ENCODE measurements at places on chromosomes 11 and 22. TPM values are rescaled to one million over a fixed set of nuclear protein-coding genes. Genes with fewer than 3 reads are reported as not detected.

DNA sequence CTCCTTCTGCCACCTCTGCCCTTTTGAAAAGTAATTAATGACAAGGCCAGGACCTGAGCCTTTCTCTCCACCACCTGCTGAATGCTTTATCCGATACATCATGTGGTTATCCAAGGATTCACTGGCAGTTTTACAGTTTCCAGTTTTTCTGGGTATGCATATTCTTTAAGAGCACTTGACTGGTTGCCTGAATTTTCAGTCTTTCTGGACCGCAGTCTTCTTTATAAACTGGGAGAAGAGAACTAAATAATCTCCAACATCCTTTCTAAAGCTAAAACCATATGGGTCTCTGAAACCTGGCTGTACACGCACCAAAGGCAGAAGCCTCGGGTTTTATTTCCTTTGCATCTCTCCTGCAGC, 65.1 kb downstream of the BTG4 start:
- DNase-seq = no peak

DNA sequence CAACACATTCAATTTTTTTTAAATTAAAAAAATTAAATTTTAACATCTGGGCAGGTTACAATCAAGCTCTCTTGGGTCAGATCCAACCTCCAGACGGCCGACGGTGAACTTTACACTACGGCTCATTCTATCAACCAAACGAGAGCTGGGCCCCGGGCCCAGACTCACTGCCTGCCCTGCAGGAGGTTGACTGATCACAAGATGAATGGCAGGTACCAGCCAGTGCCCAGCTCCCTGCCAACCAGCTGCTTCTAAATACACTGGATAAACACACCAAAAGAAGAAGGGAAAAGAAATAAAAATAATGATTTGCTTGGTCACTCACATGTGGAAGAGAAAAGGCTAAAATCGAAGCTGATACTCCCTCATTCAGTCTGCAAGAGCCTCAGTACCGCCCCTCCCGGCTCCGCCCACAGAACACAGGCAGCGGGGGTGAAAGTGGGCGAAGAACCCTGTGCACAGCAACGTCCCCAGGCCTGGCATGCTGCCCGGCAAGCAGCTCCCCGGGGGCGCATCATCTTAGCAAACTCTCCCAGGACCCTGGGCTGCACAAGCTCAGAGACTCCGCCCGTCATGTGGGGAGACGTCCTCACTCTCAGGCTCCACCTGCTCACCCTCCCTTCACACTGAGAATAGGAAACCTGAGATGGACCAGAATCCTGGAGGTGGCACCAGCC, 303.4 kb downstream of the SHANK2 start:
- no peak for DNase-seq

DNA sequence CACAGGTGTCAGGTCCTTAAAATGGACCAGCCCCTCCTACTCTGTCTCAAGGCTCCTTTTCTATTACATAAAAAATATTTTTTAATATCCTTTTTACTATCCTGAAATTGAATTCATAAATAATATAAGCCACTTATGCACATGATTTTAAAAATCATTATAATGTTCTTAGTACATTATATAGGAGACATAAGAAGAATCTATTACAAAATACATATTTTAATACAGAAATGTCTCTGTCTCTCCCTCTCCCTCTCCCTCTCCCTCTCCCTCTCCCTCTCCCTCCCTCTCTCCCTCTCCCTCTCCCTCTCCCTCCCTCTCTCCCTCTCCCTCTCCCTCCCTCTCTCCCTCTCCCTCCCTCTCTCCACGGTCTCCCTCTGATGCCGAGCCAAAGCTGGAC, 52.0 kb upstream of the SLC6A5 start:
- no peak for DNase-seq

- DNase-seq = no peak
Measured at GRCh38 chr22:45124176-45124847, 39.4 kb upstream of the NUP50 start.

DNA sequence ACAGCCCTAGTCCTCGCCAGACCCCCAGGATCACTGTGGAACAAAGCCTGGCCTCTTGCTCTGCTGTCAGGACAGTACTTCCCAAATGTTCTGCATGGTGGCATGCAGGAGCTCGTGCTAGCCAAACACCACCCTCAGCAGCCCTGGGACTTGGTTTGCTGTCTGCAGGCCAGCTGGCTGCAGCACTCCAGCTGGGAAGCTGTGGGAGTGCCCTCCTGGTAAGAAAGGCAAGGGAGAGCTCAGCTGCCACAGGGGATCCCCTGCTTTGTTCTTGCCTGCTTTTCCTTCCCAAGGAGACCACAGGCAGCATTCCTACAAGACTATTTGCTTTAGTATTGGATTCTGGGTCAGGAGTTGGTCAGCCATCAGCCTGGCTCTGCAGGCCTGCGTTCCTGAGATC, 27.9 kb downstream of the TCIRG1 start:
- no peak for DNase-seq

- peak; percentile 25 for DNase-seq
Measured at GRCh38 chr11:69333879-69334278, 39.9 kb downstream of the MYEOV start.

DNA sequence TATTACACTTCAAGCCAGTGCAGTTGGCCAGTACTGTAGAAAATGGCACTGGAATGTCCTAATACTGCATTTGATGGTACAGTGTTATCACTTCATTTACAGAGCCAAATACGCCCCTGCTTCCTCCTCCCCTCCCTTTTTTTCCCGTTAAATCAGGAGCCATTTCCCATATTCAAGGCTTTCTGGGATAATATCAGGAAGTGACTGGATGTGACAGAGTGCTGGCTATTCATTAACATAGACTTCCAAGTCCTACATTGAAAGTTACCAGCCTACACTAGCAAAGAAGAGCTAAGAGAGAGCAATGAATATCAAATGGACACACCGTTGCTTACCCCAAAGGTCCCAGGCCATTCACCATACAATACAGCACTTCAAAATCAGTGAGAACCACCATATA, 32.1 kb upstream of the ABCC8 start:
- no peak for DNase-seq

GRCh38 chr22:48106715-48107259, 1344.3 kb downstream of the TBC1D22A start:
- peak; percentile 36 for DNase-seq

- no peak for DNase-seq
Measured at GRCh38 chr22:32744176-32744959, 57.1 kb upstream of the TIMP3 start.

GRCh38 chr22:21624120-21624879, 5.5 kb downstream of the YDJC start:
- DNase-seq = no peak

DNA sequence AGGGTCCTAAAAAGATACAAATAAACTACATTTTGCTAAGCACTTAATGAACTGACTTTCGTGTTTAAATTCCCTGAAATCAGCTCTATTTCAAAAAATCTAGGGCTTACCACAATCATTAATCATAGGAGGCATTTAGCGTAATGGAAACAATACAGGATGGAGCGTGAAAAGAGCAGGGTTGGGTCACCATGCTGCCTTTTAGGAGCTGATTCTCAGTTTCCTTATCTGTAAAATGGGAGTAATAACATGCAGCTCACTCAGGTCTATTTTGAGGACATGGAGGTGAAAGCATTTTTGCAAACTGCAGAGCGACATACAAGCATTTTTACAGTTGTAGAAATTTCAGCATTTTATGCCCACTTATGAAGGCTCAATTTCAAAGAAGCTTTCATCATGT, 407.0 kb downstream of the TENM4 start:
- no peak for DNase-seq

DNA sequence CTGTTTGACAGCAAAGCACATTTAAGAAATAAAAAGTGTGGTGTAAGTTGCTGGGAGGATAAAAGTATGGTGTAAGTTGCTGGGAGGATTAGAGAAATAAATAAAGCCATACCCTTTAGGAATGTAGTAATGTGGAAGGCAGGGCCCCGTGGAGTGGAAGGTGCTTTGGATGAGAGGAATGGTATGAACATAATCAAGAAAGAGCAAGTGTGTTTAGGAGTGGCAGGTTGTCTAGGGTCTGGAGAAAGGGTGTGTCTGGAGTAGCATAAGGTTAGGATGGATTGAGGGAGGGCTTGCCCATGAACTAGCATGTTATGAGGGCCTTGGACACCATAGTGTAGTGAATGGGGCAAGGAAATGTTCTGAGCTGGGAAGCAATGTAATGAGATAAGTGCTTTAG, 18.1 kb downstream of the MRPL16 start:
- no peak for DNase-seq

- no peak for DNase-seq
Measured at GRCh38 chr11:115930886-115931547, 426.8 kb upstream of the CADM1 start.

- DNase-seq = no peak
Measured at GRCh38 chr11:110323786-110324185, 27.4 kb upstream of the RDX start.

DNA sequence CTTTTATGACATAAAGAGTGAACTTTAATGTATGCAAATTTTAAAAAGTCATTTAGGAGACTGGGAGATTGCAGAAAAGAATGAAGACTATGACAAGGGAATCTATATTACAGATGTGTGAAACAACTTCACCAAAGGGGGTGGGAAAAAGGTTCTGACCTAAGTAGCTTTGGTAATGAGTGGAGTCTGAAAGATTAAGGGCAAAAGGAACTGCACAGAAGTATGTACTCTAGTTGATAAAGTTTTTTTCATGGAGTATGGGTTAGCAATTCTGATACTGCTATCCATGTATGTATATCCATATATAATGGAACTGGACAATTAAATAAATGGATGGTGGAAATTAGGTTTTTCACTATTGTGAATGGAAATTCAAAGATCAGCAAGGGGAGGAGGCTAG, 9.2 kb downstream of the CKAP5 start:
- no peak for DNase-seq

DNA sequence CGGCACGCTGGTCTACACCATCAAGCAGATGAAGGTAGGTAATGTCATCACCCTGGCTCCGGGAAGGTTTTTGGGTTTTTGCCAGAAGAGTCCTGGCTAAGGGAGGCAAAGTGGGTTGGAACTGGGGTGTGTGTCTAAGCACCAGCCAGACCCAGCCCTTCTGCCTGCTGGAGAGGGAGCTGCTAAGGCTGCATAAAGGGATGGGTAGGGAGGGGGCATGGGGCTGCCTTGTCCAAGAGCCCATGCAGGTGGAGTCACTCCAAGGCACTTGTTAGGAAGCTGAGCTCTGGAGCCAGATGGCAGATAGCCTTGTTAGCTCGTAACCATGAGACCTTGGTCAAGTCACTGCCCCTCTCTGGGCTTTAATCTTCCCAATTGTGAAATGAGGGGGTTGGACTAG, 48.0 kb downstream of the TIMP3 start:
- DNase-seq = no peak

DNA sequence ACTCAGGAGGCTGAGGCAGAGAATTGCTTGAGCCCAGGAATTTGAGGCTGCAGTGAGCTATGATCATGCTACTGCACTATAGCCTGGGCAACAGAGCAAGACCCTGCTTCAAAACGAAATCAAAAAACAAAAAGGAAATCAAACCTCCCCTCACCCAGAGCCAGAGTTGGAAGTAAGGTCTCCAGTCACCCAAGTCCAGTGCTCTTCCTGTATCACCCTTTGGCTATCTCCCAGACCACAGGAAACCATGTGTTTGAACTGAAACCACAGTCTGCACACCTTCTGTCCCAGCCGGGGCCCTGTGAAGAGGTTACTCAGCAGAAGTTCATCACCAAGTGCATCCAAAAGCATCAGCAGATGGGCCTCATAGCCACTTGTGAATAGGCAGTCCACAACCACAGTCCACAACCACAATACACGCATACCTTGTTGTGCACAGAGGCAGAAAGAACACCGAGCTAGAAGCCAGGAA, 4.6 kb downstream of the MYH9 start:
- no peak for DNase-seq

DNA sequence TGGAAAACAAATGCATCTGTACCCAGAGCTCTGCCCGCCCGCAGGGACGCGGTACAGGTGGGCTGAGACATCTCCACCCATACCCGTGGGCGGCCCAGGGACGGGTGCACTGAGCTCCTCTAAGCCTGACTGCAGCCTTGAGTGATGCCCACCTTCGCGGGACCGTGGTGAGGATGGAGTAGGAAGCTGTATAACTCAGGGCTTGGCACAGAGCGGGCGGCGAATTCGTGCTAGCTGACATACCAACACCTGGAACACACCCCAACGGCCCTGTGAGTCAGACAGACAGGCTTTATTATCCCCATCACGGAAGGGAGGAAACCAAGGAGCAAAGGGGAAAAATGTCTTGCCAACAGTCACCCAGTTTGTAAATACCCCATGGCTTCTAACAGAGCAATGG, 61.9 kb downstream of the SMCO4 start:
- DNase-seq = no peak

DNA sequence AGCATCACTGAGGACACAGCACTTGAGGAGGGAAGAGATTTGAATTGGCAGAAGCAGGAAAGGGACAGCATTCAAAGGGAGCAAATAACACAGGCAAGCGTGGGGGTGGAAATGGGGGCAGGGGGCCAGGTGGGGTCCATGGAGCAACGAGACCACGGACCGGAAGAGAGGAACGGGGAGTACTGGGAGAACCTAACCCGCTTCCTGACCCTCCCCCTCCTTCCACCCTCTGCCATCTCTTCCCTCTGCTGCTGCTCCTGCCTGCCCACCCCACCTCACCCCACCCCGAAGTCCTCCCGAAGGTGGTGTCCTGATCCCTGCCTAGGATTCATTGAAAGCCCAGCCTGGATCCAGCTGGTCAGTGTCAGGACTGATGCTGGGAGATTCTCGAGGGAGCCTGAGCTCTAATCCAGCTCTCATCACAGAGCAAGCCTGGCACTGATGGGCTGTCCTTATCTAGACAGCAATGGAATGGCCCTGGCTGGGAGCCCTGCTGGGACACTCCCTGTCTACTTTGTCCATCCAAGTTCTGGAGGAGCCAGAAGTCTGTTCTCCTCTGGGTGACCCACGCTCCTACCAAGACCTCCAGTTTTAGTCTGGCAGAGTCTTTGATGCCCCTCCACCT, 105.0 kb downstream of the TRIM29 start:
- peak; percentile 68 for DNase-seq

Gene TMEM121B
- total RNA-seq = 0.48 TPM

Gene OR52N4
- not detected for total RNA-seq

Gene RPL27A
- 815 TPM for total RNA-seq

Gene BAIAP2L2
- total RNA-seq = 0.48 TPM

Gene LMO2
- 0.70 TPM for total RNA-seq

Gene SCO2
- total RNA-seq = not detected

Gene SOX10
- not detected for total RNA-seq

Gene CRYAB
- 35.5 TPM for total RNA-seq

Gene USP47
- total RNA-seq = 45.2 TPM

Gene ABCC8
- total RNA-seq = not detected

Gene FAM180B
- 0.52 TPM for total RNA-seq

Gene EEF1G
- total RNA-seq = 1,404 TPM

Gene PRG3
- total RNA-seq = not detected

Gene OR6T1
- total RNA-seq = not detected
